Activated naive CD8-positive, alpha-beta T cell treated with anti-CD3 and anti-CD28 coated beads for 36 hours (primary cell): ENCODE measurements at places on chromosomes 7 and 10.

- no peak for DNase-seq
These were observed 355.3 kb downstream of the ARL4A start for GRCh38 chr7:13042605-13043236.

GRCh38 chr10:61217851-61218565 is 235.2 kb downstream of the TMEM26 start:
- DNase-seq: no peak

- no peak for DNase-seq
These were observed at the start of gene TMEM273 for GRCh38 chr10:49187950-49188761. Gene TMEM273 (minus strand): TSS chr10:49188391. CDS start chr10:49188336, 55 bp downstream.

DNA sequence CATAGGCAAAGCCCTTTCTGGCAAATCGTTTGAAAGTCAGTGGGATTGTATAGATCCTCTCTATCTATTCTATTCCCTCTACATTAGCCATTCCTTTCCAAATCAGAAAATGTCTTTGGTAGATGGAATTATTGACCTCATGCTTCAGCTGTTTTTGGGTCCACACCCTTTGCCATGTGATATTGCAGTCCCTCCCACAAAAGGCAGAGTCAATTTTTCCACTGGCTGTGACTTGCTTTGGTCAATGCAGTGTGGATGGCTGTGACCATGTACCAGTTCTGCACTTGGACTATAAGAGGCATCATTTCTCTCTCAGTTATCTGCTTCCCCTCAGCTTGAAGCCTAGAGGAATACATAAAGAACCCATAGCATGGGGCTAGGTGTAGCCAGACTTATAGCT is 332.9 kb downstream of the PTEN start:
- no peak for DNase-seq

DNA sequence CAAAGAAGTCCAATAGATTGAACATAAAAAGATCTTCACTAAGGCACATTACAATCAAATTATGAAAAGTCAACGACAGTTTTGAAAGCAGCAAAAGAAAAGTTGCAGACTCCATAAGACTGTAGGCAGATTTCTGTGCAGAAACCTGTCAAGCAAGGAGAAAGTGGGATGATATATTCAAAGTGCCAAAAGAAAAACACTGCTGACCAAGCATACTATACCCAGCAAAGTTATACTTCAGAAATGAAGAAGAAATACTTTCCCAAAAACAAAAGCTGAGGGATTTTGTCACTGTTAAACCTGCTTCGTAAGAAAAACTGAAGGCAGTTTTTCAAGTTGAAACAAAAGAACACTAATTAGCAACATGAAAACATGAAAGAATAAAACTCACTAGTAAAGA is 145.5 kb downstream of the ZEB1 start:
- DNase-seq: no peak

DNA sequence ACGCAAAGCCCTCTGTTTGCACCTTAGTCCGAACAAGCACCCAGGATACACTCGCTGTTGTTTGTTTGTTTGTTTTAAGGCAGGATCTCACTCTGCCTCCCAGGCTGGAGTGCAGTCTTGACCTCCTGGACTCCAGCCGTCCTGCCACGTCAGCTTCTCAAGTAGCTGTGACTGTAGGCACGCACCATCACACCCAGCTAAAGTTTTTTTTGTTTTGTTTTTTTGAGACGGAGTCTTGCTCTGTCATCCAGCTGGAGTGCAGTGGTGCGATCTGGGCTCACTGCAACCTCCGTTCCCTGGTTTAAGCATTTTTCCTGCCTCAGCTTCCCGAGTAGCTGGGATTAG is 76.8 kb downstream of the CTBP2 start:
- no peak for DNase-seq

DNA sequence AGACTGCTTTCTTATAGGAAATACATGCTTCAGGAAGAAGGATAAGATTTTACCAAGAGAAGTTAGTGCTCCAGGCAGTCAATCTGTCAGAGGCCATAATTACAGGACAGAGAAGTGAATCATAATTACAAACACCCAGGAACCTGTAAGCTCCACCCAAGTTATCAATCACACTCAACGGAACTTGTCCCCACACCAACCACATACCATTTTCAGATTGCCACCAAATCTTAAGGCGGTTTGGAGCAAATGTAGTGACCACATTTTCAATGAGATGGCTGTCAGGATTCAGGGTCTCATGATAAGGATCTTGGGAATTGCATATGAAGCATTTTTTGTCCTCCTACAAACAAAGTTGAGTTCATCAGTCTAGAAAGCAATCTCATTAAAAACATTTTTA is 4.8 kb downstream of the LAMB1 start:
- DNase-seq: no peak

- DNase-seq: no peak
These were observed 15.4 kb downstream of the SH2B2 start for GRCh38 chr7:102302025-102302424.

GRCh38 chr10:77626266-77626935 is 11.2 kb downstream of the KCNMA1 start:
- no peak for DNase-seq

DNA sequence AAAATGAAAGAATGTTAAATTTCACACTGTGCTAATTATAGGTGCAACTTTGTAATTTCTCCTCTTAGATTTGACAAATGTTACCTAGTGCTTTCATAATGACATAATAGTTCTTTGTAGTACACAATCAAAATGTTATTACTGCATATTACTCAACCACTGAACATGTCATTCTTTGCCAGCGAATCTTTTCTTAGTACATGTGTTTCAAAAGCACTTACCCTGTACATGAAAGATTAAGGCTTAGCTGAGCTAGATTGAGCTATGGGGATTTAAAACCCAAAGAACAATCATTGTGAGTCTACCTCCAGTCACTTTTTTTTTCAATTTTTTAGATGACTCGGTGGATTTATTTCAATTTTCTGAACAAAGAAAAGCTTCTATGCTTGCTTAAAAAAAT is 123.5 kb upstream of the FERD3L start:
- DNase-seq: no peak

DNA sequence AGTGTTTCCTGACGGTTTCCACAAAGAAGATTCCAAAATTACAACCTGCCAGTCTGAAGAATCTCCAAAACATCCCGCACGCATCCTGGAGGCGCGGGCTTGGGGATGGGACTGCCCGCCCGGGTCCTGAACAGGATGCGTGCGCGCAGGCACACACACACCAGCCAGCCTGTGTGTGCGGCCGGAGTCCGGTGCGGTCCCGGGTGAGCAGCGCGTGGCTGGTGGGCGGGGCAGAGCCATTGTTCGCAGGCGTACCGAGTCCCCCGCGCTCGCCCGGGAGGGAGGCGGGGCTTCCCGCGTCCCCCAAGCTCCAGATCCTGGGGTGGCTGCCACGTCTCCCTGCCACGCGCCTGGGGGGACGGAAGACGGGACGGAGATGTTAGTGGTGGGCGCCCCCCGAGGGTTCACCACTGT is 675 bp upstream of the SCD start:
- peak; percentile 88 for DNase-seq

DNA sequence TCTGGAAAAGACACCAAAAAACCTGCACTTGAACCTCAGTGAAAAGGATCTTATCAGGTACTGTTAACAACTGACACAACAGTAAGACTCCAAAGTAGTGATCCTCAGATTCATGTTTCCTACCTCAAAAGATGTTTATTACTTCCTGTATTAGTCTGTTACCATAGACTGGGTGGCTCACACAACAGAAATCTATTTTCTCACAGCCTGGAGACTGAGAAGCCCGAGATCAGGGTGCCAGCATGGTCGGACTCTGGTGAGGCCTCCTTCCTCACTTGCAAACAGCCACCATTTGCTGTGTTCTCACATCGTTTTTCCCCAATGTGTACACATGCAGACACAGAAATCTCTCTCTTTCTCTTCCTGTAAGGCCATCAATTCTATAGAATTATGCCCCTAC is 154.0 kb upstream of the THSD7A start:
- no peak for DNase-seq

DNA sequence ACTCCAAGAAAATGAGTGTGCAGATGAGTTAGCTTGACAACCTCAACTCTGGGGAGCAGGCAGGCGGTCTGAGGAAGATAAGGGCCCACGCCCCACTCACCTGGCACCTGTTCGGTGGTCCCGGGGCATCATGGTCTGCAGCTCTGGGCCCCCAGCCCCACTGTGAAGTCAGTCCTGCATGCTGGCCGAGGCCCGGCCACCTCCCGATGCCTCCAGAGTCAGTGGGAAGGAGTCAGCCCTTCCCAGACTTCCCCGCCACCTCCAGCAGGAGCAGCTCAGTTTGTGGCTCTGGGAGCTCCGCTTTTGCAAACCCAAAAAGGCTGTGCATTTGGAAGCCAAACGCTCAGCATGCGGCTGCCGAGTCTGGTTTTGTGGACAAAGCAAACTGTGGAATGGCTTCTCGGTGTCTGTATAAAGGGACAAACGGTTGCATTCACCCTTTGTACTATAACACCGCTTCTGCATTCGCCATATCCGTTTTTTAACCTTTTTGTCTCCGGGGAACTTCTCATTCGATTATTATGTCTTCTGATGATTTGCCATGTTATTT is 167.3 kb downstream of the CCDC3 start:
- DNase-seq: no peak

DNA sequence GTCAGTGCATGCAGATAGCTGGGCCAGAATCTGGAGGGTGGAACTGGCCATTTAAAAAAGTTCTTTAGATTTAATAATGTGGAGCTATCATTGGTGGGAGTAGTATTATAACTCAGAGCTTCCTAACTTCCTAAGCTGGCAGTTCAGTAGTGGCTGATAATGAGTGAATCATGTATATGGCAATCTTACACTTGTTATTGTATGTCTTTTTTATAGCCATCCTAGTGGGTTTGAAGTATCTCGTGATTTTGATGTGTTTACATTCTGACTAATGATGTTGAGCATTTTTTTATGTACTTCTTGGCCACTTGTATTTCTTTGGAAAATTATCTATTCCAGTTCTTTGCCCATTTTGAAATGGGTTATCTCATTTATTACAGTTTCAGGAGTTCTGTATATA is 15.4 kb downstream of the TFAM start:
- DNase-seq: no peak

DNA sequence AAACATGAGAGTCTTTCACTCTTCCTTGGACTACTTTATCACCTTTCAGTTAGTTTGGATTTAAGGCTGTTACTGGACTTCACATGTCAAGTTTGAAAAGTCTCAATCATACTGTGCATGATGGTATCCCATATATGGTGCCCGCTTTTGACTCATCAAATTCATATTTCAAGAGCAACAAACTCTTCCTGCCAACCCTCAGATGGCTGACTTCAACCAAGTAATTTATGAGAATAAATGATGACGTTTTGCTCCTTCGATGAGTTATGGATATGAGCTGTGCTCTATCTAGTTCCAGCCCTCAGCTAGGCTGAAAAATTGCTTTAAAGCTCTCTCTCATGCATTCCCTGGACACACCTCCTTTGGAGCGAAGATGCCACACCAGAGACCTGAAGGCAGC is 110.3 kb upstream of the RSU1 start:
- DNase-seq: no peak

GRCh38 chr7:128167042-128167701 is 73.9 kb upstream of the LEP start:
- DNase-seq: peak; percentile 33

- DNase-seq: no peak
These were observed 852.8 kb upstream of the CELF2 start for GRCh38 chr10:10164848-10165247.
